ENCODE measurements at places on chromosomes 7 and 10.

GRCh38 chr10:33098951-33099663 is 141.1 kb upstream of the ITGB1 start:
- DNase-seq = no peak

- no peak for DNase-seq
Observed at GRCh38 chr10:117351558-117351957, 23.7 kb downstream of the PDZD8 start.

- DNase-seq = no peak
Observed at GRCh38 chr7:77542409-77542808, 5.3 kb downstream of the PTPN12 start.

- DNase-seq = no peak
Observed at GRCh38 chr10:93516006-93516380, 19.6 kb downstream of the CEP55 start.

- DNase-seq = no peak
Observed at GRCh38 chr10:10528563-10528910, 489.1 kb upstream of the CELF2 start.

DNA sequence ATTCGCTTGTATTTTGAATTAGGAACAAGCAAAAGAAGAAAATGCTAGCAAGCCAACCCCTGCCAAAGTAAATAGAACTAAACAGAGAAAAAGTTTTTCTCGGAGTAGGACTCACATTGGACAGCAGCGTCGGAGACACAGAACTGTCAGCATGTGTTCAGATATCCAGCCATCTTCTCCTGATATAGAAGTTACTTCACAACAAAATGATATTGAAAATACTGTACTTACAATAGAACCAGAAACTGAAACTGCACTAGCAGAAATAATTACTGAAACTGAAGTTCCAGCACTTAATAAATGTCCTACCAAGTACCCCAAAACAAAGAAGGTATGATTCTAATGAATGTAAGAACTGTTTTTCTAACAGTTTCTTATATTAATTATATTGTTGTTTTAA is 87.9 kb downstream of the KMT2E start:
- DNase-seq = no peak
